ENCODE measurements at places on chromosomes 4 and X. TPM values are rescaled to one million over a fixed set of nuclear protein-coding genes. Genes with fewer than 3 reads are reported as not detected.

DNA sequence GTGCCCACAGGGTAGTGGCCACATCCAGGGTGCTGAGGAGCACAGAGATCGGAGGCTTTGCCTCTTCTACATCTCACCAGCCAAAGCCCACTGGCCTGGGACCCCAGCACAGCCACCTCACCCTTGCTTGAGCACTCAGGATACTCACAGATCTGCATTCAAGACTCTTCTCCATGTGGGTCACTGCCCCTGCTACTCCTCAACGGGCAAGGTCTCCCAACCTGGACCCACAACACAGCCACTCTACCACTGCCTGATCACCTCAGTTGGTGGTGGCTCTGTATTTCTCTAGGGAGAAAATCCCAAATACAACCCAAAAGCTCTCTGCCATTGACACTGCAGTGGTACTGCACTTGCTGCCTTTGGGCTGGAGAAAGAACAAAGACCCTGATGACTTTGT is 190.3 kb upstream of the KLHL4 start:
- no peak overlapping the region for H3K27ac ChIP-seq
- no peaks in the 10 kb centered on the region for H3K27me3 ChIP-seq
- no peak for DNase-seq

- no peaks in the 10 kb centered on the region for H3K4me1 ChIP-seq
- no peak for DNase-seq
- H3K4me3 ChIP-seq = no peak overlapping the region
These were observed 10.3 kb downstream of the CENPI start for GRCh38 chrX:101108284-101108683.

GRCh38 chr4:74516303-74516702 is 71.4 kb downstream of the AREG start:
- DNase-seq = no peak
- no peaks in the 10 kb centered on the region for H3K36me3 ChIP-seq
- H3K4me1 ChIP-seq = no peaks in the 10 kb centered on the region
- H3K27ac ChIP-seq = no peak overlapping the region

GRCh38 chr4:53432528-53433424 is 55.3 kb downstream of the FIP1L1 start:
- no peak overlapping the region for H3K4me3 ChIP-seq
- H3K4me1 ChIP-seq = no peaks in the 10 kb centered on the region
- peaks cover 7% of the 10 kb centered on the region for H3K36me3 ChIP-seq
- H3K27me3 ChIP-seq = no peaks in the 10 kb centered on the region
- no peak overlapping the region for H3K27ac ChIP-seq

DNA sequence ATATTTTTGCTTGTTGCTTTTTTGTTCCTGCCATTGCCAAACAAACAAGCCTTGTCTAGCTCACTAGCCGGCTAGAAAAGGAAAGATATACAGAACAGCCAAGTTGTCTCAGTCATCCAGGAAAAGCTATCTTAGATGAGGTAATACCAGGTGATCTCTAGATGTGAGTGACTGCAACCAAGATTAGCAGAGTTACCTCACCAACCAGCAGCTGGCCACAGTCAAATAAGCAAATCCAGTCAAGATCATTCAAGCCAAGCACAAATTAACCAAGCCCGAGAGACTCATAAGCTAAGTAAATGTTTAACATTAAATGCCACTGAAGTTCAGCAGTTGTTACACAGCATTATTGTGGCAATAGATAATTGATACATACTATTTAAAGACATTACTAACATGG is 108.6 kb downstream of the CENPC start:
- no peak overlapping the region for H3K27ac ChIP-seq
- DNase-seq = no peak
- H3K27me3 ChIP-seq = no peaks in the 10 kb centered on the region
- no peaks in the 10 kb centered on the region for H3K4me1 ChIP-seq
- H3K36me3 ChIP-seq = no peaks in the 10 kb centered on the region

The CAPN6 gene
- 4.7 TPM for total RNA-seq

The PNMA6A gene
- total RNA-seq = 0.37 TPM

The SMR3B gene
- total RNA-seq = not detected

The SULT1B1 gene
- total RNA-seq = 323 TPM
